Endothelial cell (in vitro differentiated cells): ENCODE measurements at places on chromosomes 1 and 21. TPM values are rescaled to one million over a fixed set of nuclear protein-coding genes. Genes with fewer than 3 reads are reported as not detected.

The SLC44A3 gene
- 2.7 TPM for total RNA-seq

DNA sequence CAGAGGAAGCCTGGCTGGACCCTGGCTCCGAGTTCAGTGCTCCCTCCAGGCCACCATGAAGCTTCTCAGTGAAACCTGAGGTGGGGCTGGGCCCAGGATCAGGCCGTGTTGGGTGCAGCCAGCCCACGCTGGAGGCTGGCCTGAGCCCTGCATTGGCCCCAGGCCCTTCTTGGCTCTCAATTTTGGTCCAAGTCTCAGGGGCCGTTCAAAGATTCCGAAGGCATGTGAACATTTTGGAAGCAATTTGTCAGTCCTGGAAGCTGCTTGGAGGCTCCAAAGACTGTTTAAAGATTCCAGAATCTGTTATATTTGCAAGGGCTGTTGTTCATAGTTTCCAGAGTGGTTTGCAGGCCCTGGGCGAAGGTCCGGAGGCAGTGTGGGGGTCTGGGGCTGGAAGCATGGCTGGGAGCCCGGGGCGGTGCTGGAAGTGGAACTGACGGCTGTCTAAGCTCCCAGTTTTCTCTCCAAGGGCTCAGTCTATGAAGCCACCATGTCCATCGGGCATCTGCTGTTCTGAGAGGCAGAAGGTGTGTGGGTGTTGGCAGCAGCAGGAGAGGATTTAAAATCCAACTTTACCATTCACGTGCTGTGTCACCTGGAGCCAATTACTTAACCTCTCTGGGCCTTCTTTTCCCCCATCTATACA lies 104.9 kb downstream of the EPHB2 start:
- DNase-seq = no peak
- H3K36me3 ChIP-seq = no peaks in the 10 kb centered on the region
- no peaks in the 10 kb centered on the region for H3K4me1 ChIP-seq
- no peak overlapping the region for H3K4me3 ChIP-seq
- H3K27ac ChIP-seq = no peak overlapping the region

DNA sequence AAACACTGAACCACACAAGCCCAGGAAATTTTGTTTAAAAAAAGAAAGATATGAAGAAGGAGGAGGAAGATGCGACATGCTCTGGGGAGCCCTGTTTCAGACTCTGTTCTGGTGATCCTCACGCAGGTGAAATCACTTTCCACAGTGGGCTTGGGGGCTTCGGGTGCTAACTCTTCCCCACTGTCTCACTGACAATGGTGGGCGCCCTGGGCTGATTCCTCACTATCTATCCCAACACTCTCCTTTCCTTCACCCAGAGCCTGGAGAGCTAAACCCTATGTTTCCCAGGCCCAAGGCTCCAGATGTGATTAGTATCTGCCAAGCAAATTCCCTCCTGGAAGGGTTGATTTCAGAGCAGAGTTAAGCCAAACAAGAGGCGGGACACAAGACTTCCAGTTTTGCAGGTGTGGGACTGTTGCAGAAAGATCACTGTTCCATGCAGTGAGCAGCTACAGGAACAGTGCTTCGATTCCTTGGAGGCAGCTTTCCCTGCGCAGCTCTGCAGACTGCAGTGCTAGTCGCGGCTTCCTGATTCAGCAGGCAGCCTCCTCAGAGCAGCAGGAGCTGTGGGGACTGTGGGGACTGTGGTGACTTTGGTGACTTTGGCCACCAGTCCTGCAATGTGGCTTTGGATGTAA lies 168.3 kb downstream of the RHOU start:
- no peaks in the 10 kb centered on the region for H3K4me1 ChIP-seq
- DNase-seq = no peak
- no peaks in the 10 kb centered on the region for H3K36me3 ChIP-seq
- H3K27me3 ChIP-seq = peaks cover 4% of the 10 kb centered on the region
- H3K27ac ChIP-seq = no peak overlapping the region
- H3K4me3 ChIP-seq = no peak overlapping the region

DNA sequence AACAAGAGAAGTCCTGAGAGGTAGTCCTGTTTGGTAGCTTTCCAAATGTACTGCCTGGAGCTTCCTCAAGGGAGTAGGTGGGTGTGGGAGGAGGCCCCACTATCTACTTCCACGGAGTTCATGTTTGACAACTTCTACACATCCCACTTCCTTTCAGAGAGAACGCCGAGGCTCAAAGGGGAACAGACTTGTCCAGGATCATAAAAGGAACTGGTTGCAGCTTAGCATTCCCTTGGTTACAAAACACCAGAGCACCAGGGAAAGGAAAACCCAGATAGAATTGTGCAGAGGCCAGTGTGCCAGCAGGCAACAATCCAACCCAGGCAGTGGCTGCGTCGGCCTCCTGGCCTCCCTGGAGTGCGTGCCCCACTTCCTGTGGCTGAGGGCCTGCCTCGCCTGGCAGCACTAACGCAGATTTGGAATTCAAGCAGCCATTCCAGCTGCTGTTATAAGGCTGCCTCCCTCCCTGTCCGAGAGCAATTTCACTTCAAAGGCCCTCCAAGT lies 4.2 kb upstream of the RAP1GAP start:
- no peak overlapping the region for H3K4me3 ChIP-seq
- no peaks in the 10 kb centered on the region for H3K36me3 ChIP-seq
- DNase-seq = no peak

The E2F2 gene
- total RNA-seq = 0.69 TPM

The LRRIQ3 gene
- total RNA-seq = 0.21 TPM

The RIMKLA gene
- 0.10 TPM for total RNA-seq

The ATP1A2 gene
- 0.49 TPM for total RNA-seq

- no peak for DNase-seq
- peaks cover 27% of the 10 kb centered on the region for H3K4me1 ChIP-seq
- H3K27me3 ChIP-seq = peaks cover 1% of the 10 kb centered on the region
- H3K36me3 ChIP-seq = peaks cover 13% of the 10 kb centered on the region
Measured at GRCh38 chr1:224235813-224236493, 52.9 kb downstream of the DEGS1 start.

DNA sequence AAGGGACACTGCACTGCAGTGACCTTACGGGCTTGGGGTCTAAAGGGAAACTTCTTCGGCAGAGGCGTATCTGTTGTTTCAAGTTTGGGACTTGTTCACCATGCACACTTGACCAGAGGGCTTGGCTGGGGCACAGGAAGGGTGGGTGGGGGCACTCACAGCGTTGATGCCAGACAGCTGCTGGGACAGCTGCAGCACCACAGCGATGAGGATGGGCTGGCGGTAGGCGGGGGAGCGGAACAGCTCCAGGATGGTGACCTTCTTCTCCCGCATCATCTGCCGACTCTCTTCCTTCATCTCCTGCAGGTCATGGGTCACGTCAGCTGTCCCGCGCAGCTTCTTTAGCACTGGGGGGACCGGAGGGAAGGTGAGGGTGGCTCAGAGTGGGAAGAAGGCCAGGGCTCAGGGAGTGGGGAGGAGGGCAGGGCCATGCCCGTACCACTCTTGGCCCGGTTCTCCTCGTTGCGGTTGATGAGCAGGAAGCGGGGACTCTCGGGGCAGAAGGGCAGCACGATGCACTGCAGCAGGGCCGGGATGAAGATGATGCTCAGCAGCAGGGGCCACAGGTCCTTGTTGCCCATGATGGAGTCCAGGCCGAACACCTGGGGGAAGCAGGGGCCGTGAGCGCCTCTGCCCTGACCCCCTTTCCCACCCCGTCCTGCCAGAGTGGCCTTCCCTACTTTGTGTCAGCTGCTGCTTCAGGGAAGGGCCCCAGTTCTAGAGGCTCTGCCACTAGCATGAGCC lies 29.1 kb downstream of the SLC2A1 start:
- peaks cover 67% of the 10 kb centered on the region for H3K36me3 ChIP-seq
- DNase-seq = no peak
- H3K4me1 ChIP-seq = peaks cover 63% of the 10 kb centered on the region
- peaks cover 25% of the 10 kb centered on the region for H3K27me3 ChIP-seq

DNA sequence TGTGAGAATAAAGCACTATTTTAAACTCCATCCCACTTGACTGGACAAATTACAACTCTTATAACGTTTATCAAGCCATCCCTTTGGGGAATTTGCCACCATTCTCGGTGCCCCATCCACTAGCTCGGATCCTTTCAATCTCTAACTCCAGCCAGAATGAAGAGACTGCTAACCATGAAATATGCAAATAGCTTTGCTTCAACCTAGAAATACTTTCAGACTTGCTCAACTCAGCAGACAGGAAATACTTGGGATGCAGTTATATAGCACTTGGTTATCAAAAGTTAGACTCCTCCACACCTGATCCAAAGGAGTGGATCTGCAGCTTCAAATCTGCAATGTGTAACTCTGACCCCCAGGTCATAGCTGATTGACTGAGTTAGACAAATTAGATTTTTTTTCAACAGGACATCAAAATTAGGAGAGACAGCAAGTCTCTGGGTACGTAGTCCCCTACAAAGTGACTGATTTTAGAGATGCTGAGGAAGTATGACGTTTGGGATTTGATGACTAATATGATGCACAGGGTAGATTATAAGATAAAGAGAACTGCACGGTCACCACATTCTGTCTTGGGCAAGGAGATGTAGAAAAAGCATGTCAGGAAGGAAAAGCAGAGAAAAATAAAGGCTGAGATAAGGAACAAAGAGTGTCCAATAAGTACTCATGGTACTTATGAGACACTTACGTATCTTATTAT lies 496.0 kb downstream of the AGBL4 start:
- no peak for DNase-seq
- no peaks in the 10 kb centered on the region for H3K27me3 ChIP-seq
- H3K27ac ChIP-seq = no peak overlapping the region

The RBM11 gene
- 4.8 TPM for total RNA-seq

GRCh38 chr1:77986810-77987209 lies 7.9 kb upstream of the FUBP1 start:
- DNase-seq = no peak
- no peaks in the 10 kb centered on the region for H3K36me3 ChIP-seq
- no peak overlapping the region for H3K27ac ChIP-seq

- peaks cover 15% of the 10 kb centered on the region for H3K36me3 ChIP-seq
- no peak for DNase-seq
- peaks cover 2% of the 10 kb centered on the region for H3K27me3 ChIP-seq
- H3K27ac ChIP-seq = no peak overlapping the region
- peaks cover 17% of the 10 kb centered on the region for H3K4me1 ChIP-seq
Measured at GRCh38 chr1:193221651-193222050, 35.2 kb upstream of the B3GALT2 start.

The CFHR1 gene
- 0.49 TPM for total RNA-seq
